ENCODE measurements at places on chromosomes 13 and 19.
A peak's percentile ranks its signal among the peaks of the same experiment; 100 is the strongest.

DNA sequence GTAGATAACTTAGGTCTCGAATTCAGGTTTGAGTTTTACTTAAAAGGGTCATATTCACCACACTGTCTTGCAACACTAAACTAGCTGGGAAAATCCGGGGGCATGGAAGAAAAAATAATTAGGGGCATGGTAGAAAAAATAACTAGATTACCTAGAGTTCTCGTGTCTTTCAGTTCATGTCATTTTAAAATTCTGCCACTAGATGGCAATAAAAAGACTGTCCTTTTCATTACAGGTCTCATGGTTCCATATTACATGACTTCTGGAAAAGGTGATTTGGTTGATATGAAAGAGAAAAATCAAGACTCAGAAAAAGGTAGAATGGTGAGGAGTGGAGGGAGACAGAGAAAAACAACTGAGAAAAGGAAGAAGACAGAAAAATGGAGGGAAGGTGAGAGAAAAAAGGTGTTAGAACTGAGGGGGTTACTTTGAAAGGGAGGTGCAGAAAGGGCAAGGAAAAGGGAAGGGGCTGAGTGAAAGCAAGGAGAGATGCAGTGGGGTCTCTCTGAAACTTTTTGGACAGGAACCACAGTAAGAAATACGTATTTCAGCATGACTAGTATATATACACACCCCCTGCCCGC lies 299.0 kb downstream of the KLF12 start:
- DNase-seq: no peak

DNA sequence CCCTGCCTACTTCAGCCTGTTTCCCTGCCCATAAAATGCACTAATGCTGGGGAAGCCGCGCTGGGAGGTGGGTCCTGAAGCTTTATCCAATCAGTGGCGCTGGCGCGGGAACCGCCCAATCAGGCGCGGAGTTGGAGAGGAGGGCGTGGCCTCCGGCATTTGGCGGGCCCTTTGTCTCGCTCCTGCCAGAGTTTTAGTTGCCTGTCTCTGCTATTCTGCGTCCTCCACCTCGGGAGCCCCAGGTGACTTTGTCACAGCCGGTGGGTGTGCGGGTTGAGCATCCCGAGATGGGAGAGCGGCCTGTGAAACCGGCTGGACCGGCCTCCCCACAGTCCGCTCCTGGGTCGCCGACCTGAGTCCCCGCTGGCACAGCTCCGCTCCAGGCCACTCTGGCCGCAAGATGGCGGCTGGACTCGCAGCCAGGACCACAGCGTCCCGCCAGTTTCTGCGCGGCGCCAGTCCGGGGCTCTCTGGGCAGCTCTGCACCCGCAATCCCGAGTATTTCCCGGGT lies 30.7 kb upstream of the ZNF429 start:
- DNase-seq: peak; percentile 37

GRCh38 chr13:47112205-47112902 lies 215.5 kb upstream of the HTR2A start:
- no peak for DNase-seq

GRCh38 chr13:27375686-27376326 lies 48.6 kb upstream of the GTF3A start:
- peak; percentile 26 for DNase-seq

DNA sequence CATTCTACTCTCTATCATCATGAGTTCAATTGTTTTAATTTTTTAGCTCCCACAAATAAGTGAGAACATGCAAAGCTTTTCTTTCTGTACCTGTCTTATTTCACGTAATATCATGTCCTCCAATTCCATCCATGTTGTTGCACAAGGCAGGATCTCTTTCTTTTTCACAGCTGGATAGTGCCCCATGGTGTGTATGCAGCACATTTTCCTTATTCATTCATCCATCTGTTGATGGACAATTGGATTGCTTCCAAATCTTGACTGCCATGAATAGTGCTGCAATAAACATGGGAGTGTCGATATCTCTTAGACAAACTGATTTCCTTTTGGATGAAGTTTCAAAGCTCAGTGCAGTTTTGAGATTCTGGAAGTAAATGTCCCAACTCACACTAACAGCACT lies 326.9 kb downstream of the FGF9 start:
- DNase-seq: no peak

DNA sequence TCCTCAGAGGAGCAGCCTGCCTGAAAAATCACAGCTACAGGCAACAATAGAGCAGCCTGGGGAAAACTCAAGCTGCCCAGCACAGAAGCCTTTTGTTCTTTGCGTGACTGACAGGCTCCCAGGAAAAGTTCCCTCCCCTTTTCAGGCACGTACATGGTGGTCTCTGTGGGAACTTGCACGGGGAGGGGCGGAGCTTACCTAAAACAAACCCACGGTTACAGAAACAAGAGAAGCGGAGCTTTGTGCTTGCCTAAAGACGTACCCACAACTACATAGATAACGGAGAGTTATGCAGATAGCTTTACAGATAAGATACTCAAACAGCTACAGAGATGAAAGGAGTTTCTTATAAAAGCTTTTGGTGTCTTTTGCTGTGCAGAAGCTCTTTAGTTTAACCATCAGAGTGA lies 11.4 kb downstream of the ETFB start:
- DNase-seq: no peak

DNA sequence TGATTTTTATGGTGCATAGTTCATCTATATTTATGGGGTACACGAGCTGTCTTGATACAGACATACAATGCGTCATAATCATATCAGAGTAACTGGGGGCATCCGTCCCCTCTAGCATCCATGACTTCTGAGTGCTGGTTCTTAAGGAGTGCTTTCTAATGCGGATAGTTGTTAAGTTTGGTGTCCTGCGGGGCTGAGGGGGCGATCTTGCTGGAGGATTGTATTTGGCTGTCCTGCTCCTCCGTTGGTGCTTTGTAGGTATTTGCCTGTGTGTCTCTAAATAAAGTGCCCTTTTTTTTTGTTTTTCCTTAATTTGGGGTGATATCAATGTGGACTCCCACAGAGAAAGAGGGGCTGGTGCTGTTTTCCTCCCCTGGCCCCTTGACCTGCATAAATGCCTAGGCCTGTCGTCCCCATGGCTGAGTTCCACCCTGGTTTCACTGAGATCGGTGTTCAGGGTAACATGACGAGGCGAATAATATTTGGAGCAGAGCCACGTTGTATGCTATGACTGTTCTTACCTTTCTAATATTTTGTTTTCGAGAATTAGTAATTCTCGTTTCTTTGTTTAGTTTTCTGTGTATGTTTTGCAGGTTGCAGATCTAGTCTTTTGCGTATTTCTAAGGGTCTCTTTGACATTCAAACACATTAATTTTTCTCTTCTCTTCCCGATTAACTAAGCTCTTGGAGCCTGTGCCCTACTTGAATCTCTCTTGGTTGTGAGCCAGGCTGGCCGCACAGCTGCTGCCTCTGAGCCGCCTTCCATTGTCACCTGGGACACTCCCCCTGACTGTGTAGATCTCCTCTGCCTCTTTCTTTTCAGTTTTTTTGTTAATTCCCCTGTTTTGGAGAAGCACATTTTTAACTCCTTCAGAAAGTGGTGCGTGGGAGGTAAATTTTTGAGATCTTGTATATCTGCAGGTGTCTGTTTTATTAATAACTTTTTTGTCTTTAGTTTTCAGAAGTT lies 100.3 kb downstream of the ARHGEF7 start:
- DNase-seq: no peak

DNA sequence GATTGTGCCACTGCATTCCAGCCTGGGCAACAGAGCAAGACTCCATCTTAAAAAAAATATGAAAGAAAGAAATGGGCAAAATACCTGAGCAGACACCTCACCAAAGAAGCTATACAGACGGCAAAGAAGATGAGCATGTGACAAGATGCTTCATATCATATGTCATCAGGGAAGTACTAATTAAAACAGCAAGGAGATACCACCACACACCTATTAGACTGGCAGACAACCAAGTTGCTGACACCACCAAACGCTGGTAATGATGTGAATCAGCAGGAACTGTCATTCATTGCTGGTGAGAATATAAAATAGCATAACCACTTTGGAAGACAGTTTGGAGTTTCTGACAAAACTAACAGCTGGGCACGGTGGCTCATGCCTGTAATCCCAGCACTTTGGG lies 11.5 kb upstream of the TFDP1 start:
- DNase-seq: no peak

DNA sequence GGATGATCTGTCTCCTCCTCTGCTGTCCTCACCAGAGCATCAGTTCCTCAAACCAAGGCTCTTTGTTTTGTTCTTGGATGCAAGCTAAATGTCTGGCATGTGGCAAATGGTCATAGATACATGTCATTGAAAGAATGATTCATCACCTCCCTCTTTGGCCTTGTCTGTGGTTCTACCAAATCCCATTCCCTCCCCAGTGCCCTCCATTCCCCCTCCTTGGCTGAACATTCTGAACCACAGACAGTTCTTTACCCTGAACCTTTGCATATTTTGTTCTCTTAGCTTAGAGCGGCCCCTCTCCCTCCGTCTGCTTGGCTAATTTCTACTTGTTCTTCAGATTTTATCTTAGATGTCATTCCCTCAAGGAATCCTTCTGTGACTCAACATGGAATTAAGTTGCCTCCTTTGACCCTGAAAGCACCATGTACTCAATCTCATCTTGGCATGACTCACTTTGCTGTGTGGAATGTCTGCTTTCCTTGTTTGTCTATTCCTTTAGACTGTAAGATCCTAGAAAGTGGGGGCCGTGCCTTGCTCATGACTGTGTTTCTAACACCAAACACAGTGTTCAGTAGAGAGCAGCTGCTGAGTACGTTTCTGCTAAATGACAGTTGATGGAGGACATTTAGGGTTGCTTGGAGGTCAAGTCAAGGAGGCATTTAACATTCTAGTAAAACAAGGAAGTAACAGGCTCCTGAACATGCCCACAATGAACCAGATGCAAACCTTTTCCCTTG lies 8.1 kb downstream of the ALOX5AP start:
- no peak for DNase-seq

DNA sequence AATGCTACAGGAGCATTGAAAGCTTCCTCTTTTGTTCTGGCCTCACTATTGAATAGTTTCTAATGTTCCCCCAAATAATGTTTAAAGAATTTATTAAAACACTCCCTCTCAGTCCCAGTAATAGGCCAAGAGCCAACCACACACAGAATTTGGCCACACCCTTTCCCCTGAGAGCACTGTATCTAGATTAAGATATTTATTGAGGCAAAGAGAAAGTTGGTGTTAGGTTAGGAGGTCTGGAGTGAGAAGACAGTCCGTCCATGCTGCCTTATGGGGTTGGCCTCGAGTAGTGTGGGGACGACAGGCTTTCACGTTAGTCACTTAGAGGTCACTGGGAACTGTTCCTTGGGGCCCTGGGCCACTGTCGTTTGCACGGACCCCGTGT lies 122.9 kb upstream of the RNF113B start:
- DNase-seq: no peak

DNA sequence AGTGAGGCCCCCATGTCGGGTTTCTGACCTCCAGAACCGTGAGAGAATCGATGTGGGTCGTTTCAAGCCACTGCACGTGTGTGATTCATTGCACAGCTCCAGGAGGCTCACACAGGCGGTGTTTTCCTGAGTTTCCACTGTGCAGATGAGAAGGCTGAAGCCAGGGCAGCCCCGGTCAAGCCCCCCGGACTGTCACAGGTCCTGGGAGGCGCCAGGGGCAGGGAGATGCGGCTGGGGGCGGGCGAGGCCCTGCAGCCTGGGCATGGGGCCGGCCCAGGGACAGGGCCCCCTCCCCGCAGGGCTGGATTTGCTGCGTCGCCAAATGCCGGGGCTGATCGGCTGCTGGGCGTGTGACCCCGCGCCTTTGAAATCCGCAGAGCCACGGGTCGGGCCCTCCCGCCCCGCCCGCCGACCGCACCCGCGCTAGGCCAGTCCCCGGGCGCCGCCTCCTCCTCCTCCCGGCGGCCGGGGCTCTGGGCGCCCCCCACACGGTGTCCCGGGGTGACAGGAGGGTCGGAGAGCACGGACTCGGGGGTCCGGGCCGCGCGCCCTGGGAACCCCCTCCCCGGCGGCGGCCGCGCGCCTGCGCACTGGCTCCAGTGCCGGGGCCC lies 9.9 kb upstream of the MKNK2 start:
- peak; percentile 33 for DNase-seq

DNA sequence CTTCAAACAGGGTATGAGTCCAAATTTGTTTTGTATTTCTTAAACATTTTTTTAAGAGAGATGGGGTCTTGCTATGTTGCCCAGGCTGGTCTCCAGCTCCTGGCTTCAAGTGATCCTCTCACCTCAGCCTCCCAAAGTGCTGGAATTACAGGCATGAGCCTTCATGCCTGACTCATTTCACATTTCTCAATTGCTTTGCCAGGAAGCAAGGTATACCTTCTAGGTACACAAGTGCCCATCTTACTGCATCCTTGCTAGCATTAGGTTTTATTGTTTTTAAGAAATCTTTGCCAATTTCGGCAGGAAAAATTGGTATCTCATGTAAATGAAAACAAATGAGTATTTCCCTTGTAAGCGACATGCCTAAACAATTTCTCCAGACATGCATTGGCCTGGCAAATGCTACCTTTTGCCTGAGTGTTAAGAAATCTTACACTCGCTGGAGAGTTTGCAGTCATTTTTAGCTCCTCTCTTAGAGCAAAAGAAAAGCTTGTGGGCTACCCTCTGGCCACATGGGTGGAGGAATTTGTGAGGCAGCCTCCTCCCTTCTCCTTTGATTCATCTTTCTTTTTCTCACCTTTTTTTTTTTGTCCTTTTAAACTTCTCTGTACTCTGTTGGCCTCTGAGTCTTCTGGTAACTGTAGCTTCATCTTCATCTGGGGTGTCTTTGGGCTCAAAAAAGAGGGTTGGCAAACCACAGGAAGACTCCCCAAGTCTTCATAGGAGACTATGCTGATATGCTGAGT lies 33.0 kb downstream of the ACTL9 start:
- no peak for DNase-seq

DNA sequence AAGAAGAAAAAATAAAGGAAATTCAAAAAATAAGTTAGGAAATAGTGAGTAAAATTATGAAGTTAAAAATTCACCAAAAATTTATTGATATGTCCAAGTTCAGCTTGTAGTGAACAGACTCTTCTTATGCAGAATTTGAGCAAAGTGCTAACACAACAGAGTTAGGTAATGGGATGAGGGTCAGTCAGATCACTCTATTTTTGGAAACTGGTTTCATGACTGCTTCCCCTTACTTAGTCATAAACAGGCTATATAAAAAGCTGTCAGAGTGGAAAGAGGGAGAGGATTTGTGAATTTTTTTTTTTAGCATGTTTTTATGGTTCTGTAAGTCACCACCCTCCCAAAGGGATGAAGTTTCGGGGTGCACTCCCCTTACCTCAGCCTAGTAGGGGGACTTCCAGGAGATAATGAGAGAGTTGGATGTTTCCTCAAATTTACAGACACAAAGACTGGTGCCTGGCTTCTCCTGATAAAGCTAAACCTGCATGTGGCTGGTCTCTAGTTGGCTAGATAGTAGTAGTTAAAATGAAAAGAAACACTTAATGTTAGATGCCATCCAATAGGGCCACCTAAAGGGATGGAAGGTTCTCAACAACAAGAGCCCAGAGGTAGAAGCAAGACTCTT lies 4.5 kb downstream of the CPB2 start:
- DNase-seq: no peak

GRCh38 chr13:30194906-30195305 lies 112.4 kb downstream of the KATNAL1 start:
- DNase-seq: no peak

GRCh38 chr19:31616031-31616430 lies 266.8 kb upstream of the TSHZ3 start:
- DNase-seq: no peak

GRCh38 chr13:34410678-34411077 lies 531.4 kb upstream of the NBEA start:
- DNase-seq: no peak

- DNase-seq: no peak
Measured at GRCh38 chr19:49852631-49853126, 1.7 kb downstream of the PTOV1 start.

GRCh38 chr19:7069904-7070226 lies 362 bp downstream of the ZNF557 start:
- no peak for DNase-seq
